ENCODE measurements at places on chromosomes 11 and 22.

GRCh38 chr11:12922980-12923507 is 86.1 kb upstream of the RASSF10 start:
- DNase-seq = no peak

- DNase-seq = no peak
These were observed 52.4 kb upstream of the CDON start for GRCh38 chr11:126115127-126115495.

GRCh38 chr11:80900265-80900664 is 1459.4 kb upstream of the TENM4 start:
- no peak for DNase-seq

GRCh38 chr11:134355656-134356055 is 23.9 kb downstream of the GLB1L2 start:
- no peak for DNase-seq

- DNase-seq = no peak
These were observed 43.6 kb downstream of the TSPAN18 start for GRCh38 chr11:44770401-44770800.

DNA sequence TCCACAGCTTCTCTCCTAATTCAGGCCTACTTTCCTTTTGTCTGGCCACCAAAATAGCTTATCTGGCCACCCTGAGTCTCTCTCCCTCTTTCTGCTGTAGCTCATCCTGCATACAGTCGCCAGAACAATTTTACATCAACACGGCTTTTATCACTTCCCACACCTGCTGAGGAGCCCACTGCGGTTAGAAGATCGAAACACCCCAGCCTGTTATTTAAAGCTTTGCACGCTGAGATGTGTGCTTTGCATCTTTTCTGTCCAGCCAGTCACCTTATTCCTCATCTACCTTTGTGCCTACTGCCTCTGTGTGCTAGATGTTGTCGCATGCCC is 96.0 kb downstream of the COMMD9 start:
- DNase-seq = no peak

GRCh38 chr11:132959693-132960092 is 572.6 kb downstream of the OPCML start:
- DNase-seq = no peak

DNA sequence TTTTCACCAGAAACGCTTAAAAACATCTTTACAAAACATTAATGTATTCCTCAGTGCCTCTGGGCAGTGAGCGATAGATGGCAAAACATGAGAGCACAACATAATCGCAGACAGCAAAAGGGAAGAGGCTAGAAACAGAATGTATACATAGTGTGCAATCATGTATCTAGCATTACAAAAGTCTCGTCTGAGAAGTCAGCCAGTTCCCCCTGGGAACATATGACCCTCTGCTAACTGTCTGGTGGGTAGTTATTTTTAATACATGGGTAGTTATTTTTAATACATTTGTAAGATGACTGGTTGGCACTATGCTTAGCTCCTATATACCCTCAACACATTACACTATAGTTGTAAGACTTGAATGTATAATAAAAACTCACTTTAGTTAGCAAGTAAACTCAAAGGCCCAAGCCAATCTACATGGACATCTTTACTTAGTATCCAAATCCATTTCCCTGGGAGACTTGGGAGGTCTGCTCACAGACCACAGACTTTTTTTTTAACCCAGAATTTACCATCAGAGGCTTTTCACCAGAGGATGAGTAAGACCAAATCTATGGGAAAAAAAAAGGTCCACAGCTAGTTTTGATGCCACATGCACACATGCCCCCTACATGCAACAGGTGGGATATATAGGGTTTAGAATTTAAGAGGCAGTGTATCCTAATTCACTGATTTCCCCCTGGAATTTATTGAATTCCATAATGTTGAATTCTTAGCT is 71.7 kb downstream of the AMBRA1 start:
- DNase-seq = no peak

DNA sequence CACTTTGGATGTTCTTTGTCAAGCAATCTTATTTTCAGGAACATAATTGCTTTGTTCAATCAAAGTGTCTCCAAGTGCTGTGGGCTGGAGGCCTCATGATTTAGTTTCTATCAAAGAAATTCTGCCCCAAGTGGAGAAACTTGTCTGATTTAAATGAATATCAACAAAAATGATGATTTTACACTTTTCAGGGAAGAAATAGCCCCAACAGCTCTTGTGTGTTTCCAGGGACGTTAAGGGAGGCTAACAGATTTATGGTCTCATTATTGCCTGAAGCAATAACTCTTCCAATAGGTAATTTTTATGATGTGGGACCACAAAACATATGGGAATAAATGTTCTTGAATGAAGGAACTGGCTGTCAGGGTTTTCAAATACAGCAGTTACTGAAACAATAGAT is 699.1 kb downstream of the FAM181B start:
- no peak for DNase-seq

GRCh38 chr22:36606114-36606513 is 77.1 kb upstream of the EIF3D start:
- DNase-seq = no peak

GRCh38 chr11:45663486-45664375 is 1.7 kb downstream of the CHST1 start:
- no peak for DNase-seq

GRCh38 chr11:33325451-33325850 is 68.3 kb downstream of the HIPK3 start:
- no peak for DNase-seq
